ENCODE measurements at places on chromosomes 13 and 19.

- no peak for DNase-seq
Measured at GRCh38 chr19:40143612-40144011, 47.6 kb upstream of the MAP3K10 start.

DNA sequence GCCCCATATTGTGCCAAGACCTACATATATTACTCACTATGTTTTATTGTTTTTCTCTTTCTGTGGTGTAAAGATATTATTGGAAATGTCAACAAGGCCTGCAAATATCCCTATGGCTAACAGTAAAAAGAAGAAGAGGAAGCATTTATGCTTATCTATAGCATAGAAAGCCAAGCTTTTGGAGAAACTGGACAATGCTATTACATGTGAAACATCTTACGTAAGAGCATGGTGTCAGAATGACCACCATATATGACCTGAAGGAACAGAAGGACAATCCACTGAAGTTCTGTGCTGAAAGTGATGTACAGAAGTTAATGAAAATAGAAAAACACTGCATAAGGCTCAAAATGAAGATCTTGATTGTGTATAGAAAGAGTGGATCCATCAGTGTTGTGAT is 145.2 kb downstream of the KCTD12 start:
- DNase-seq, result no peak

- peak; percentile 27 for DNase-seq
Measured at GRCh38 chr13:26558074-26558805, 757 bp downstream of the WASF3 start.

- peak; percentile 26 for DNase-seq
Measured at GRCh38 chr13:75636436-75637180, 478 bp downstream of the LMO7 start.

- no peak for DNase-seq
Measured at GRCh38 chr13:27117158-27117557, 54.5 kb downstream of the USP12 start.

GRCh38 chr13:21976159-21976558 is 305.3 kb downstream of the FGF9 start:
- no peak for DNase-seq

GRCh38 chr13:50359779-50360178 is 344.5 kb downstream of the KCNRG start:
- DNase-seq, result no peak

DNA sequence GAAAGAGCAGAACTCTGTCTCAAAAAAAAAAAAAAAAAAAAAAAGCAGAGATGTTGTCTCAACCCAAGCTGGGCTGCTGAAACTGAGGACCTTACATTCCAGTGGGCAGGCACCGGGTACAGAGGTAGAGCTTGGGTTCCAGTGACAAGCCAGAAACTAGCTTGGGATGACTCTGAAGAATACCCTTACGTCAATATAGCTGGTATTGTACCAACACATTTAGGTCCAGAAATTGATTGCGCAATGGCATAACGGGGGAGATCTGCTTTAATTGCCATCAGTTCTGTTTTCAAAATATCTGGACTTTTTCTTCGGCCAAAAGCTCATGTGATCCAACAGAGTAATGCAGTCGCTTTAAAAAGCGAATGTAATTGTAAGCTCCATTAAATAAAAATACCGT is 103.1 kb upstream of the UBL3 start:
- no peak for DNase-seq

GRCh38 chr13:33050161-33050560 is 33.9 kb downstream of the KL start:
- no peak for DNase-seq

DNA sequence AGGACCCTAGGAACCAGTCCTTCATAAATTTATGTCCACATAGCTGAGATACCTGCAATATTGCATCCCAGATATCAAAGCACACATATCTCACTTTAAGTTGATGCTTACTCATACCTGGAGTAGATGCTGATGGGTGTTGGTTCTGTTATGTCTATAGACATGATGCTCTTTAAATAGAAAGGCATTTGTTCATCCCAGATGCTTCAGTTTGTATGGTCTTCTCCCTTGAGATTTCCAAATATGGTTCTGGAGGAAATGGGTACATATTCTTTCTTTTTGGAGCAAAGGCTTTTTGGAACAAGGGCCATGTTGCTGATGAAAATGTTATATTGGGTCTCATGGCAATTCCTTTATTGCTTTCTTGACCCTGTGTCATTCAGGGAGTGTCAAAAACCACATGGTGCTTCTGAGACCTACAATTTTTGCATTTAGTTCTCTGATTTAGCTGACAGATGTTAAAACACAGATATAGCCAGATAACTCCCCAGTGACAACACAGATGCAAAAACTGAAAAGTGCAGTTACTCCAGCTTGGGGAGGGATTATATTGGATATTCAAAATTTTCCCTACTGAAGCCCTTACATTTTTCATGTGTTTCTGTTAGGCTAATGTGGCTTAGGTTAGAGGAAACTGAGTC is 211.4 kb downstream of the KCNRG start:
- DNase-seq, result no peak

DNA sequence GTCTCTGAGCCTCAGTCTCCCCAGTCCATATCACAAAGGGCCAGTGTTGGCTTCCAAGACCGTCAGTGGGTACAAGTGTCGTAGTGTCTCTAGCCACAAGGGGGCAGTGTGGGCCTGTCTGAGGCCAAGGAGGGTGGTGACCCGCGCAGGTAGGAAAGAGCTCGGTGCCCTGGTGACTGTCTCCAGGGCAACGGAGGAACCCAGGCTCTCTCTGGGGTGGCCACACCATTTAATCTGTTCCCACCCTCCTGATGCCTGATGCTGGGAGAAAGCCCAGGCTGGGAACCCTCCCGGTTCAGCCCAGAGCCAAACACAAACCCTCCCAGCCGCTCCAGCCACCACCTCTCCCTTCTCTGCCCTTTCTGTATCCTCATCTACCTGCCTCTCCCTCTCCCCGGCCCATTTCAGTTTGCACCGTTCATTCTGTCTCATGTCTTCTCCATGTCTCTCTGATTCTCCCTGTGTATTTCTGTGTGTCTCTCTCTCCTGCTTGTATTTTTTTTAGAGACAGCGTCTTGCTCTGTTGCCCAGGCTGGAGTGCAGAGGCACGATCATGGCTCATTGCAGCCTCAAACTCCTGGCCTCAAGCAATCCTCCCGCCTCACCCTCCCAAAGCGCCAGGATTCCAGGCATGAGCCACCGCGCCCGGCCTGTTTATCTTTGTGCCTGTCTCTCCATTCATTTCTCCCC is 17.5 kb upstream of the MEIS3 start:
- no peak for DNase-seq

DNA sequence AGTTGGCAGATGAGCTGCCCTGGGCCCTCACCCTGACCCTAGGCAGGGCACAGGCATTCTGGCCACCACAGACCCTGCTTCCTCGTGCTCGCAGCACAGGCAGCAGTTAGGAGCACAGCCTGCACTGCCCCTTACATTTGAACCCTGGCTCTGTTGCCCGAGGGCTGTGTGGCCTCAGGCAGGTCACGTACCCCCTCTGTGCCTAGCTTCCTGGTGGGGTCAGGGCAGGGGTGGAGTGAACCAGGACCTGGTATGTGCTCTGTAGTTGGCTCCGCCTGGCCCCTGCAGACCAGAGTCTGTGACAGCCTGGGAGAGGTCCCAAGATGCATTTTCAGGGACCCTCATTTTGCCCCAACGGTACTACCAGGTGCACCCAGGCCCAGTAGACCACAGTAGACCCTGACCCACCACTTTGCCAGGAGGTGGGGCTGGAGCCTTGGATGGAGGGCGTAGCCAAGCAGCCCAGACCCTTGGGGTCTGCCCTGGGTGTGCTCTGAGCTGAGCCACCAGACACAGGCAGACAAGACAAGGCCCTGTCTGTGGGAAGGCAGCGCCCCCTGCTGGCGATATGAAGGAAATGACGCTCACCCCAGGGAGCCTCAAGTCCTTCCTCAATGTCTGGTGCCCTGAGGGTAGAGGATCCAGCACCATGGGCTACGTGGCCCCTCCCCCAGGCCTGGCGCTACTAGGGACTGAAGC is 9.1 kb downstream of the LYL1 start:
- DNase-seq, result peak; percentile 73

GRCh38 chr13:86585835-86586234 is 786.6 kb upstream of the SLITRK6 start:
- DNase-seq, result peak; percentile 48

GRCh38 chr13:26423629-26424028 is 133.9 kb upstream of the WASF3 start:
- DNase-seq, result no peak

DNA sequence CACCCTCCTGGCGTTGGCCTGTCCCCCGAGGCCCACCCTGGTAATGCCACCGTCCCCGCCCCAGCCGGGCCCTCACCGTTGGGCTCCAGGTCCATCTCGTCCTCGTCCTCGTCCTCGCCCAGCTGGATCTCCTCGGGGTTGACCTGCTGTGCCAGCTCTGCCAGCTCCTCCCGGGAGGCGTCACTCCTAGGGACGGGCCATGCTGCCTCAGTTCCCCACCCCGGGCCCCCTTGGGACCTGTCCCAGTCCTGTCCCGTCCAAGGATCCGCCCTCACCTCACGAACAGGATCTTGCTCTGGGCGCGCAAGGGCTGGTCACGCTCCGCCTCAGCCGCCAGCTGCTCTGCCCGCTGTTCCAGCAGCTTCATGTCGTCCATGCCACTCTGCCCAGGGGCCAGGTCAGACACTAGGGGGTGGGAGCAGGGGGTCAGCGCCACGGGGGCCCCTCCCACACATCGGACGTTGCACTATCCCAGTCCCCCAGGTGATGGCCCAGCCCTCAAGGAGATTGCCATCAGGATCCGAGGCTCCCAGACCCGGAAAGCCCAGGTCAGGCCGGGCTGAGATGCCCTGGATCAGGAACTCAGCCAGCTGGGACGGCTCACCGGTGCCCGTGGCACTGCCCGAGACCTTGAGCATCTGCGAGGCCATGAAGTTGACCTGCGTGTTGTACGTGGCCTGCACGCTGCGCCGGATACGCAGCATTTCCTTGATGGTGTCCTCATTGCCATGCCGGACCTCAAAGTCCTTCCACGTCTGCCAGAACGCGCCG is 9.5 kb downstream of the XAB2 start:
- DNase-seq, result no peak

DNA sequence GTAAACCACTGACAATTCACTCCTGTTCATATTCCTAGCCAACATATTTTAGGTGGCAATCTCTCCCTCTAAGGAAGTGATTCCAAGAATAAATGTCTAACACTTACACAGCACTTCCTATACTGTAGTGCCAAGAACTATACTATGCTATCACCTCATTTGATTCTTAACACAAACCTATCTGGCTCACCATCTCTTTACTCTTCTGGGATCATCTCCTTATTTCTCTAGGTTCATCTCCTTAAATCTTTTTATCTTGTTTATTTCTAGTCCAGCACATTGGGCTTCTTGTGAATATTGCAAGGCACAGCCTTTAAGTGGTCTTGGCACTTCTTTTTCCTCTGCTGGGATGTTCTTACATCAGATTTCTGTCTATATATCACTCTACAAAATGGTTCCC is 366.3 kb downstream of the SLITRK6 start:
- no peak for DNase-seq

DNA sequence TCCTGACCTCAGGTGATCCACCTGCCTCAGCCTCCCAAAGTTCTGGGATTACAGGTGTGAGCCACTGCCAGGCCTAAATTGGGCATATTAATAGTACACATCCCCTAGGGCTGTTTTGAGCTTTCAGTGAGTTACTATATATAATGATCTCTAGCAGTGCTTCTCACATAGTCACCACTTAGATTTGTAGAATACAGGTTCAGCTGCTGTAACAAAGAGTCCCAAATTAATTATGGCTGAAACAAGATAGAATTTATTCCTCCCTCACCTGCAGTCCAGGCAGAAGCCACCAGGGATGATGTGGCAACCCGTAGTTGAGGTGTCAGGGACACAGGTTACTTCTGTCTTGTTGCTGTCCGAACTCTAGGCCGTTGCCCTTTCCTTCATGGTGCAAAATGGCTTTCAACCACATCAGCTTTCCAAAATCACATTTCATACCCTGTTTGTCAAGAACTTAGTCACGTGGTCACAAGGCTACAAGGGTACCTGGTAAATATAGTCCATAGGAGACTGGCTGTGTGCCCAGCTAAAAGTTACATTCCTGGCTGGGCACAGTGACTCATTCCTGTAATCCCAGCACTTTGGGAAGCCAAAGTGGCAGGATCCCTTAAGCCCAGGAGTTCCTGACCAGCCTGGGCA is 2.9 kb downstream of the PROSER3 start:
- DNase-seq, result no peak

- no peak for DNase-seq
Measured at GRCh38 chr19:38841180-38841766, 8.5 kb downstream of the HNRNPL start.
